T1000 (cell line): ENCODE measurements at places on chromosomes 3 and 15.

GRCh38 chr15:58083526-58083925, 18.0 kb upstream of the ALDH1A2 start:
- DNase-seq, result no peak

- DNase-seq, result no peak
These were observed 128.7 kb upstream of the WNT5A start for GRCh38 chr3:55615694-55616295.

DNA sequence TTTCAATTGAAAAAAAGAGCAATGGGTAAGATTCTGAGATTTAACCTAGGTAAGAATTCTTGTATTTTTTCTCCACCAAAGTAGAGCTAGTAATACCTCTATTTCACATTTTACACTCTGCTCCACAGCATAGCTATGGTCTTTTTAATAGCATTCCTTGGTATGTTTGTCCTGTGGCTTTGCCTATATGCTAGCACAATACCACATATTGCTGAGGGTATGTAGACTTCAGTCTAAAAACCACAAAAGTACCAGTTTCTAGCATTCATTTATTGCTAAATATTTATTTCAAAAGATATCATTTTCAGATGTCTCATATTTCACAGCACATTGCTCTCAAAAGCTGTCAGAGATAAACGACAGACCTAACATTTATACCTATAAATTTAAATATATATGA, 18.2 kb upstream of the EOGT start:
- no peak for DNase-seq

GRCh38 chr3:113947372-113948014, at the start of gene ZDHHC23:
Gene ZDHHC23 (plus strand): TSS chr3:113948013. CDS start chr3:113948803, 790 bp downstream.
- DNase-seq, result peak; percentile 63

DNA sequence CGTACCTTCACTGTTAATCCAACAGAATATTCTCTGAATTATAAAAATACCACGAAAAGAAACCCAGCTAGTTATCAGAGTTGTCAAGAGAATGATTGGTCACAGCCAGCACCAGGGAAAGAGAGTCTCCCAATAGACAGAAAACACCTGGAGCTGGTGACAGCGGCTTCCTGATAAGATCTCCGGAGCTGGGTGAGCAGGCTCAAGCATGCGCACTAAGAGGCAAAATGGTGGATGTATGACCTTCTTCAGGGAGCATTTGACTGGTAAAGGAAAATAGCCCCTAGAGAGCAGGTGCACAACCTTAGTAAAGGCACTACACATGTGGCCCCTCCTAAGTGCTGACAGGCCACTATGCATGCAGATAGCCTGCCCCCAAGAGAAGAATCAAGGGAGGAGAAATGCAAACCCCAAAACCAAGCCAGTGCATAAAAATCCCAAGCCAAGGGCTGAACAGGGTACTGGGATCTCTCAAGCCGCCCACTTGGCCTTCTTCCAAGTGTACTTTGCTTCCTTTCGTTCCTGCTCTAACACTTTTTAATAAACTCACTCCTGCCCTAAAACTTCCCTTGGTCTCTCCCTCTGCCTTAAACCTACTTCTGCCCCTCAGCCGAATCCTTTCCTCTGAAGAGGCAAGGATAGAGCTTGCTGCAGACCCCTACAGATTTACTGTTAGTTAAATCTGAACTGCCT, 93.2 kb downstream of the UACA start:
- no peak for DNase-seq

DNA sequence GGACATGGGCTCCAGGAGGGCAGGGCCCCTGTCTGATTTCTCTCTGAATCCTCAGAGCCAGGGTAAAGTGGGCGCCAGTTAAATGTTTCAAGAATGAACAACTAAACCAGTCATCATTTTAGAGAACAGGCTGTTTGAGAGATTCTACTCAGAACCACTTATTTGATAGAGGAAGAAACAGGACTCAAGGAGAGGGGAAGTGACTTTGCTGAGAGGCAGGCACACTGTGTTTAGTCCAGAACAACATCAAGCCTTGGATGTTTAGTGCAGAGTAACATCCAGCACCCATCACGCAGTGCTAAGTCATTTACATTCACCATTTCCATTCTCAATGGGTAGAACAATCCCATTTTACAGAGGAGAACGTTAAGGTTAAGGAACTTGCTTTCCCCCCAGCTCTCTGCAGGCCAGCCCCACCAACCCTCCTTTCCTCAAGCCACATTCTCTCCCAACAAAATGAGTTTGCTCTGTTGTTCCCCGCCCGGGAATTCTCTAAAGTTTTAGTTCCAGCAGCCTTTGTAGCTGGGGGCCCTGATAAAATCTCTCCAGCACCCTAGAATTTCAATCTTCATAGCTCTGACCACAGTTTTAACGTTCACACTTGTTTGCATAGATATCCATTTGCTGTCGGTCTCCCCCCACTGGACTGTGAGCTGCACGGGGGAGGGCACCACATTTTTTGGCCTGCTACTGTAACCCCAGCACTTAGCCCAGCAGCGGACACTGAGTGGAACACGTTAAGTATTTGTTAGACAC, 962 bp downstream of the NMNAT3 start:
- DNase-seq, result no peak

DNA sequence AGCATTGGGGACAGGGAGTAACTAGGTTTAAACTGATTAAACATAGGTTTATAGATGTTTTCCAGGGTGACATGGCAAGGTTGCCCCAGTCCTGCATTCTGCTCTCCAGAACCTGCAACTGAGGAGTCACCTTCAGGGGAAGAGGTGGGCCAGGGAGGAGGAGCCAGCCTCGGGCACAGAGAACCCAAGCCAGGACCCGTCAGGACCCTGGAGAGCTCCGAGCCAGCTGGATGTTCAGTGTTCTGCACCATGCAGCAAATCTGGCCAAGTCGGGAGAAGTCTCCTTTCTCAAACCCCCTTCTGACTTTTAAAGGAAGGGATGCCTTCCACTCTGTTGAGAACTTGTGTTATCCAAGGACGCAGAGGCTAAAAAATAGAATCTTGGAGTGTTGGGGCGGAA, 62.1 kb upstream of the SLC6A11 start:
- peak; percentile 7 for DNase-seq

DNA sequence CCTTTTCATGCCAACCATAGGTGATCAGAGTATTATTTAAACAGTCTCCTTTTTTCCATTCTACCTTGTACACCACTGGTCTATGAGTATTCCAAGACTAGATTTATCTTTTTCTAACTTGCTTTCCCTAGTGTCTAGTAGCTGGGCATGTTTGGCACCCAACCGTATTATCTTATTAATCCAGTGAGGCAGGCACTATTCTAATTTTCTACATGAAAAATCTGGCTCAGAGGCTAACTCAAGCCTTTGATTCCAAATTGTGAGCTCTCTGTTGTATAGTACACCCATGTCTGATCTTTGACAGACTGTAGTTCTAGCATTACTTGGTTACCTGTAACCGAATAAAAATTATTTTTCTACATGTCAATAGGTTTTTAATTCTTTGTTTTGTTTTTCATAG, 76.7 kb upstream of the PLXND1 start:
- DNase-seq, result no peak
